ENCODE measurements at places on chromosomes 3 and 15. TPM values are rescaled to one million over a fixed set of nuclear protein-coding genes. Genes with fewer than 3 reads are reported as not detected.

DNA sequence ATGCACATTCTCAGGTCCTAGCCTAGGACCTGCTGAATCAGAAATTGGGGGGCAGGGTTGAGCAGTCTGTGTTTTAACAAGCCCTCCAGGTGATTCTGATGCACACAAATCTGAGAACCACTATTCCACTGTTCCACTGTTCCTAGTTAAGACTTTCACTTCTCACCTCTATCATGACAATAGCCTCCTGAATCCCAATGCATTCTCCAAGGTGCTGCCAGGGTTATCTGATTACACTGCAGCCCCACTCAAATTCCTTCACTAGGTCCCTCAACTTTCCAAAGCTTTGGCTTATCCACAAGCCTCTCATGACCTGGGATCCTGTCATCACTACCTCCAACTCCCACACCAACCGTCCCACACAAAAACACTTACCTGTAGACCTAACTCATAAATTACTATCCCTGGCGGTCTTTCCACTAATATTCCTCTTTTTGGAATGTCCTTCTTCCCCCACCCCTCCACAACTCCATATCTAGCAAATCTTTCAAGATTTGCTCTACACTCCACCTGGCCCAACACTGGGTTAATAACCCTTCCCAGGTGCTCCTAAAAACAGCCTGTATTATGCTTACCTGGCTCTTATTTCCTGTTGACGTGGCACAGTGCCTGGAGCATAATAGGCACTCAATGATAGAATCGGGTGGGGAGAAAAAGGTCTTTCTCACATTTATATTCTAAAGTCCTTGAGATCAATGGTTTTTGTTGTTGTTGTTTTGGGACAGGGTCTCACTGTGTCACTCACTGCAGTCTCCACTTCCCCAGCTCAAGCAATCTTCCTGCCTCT is 27.2 kb downstream of the TBL1XR1 start:
- H3K27ac ChIP-seq = peak overlapping the region; percentile 2
- DNase-seq = no peak
- no peak overlapping the region for H3K4me3 ChIP-seq
- H3K4me1 ChIP-seq = peaks cover 3% of the 10 kb centered on the region

GRCh38 chr15:88622605-88622975 is 1.4 kb downstream of the AEN start:
- H3K27ac ChIP-seq = no peak overlapping the region
- H3K4me1 ChIP-seq = peaks cover 5% of the 10 kb centered on the region
- no peaks in the 10 kb centered on the region for H3K27me3 ChIP-seq
- H3K4me3 ChIP-seq = peak overlapping the region; percentile 65
- H3K36me3 ChIP-seq = peaks cover 10% of the 10 kb centered on the region

DNA sequence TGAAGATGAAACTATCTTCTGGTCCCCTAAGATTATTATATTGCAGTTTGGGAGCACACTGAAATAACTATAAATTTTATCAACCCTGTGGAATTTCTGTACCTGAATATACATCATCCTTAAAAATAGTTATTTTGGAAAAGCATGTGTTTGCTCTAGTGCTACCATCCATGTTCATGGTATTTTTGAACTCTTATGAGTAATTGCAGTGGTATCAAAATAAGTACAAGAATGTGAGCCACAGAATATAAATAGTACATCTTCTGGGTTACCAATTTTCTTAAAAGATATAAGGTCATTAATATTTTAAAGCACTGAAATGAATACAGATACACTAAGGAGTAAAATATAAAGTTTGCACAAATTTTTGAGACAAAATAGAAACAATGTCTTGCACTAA is 206.5 kb downstream of the CBLB start:
- DNase-seq = no peak
- H3K27me3 ChIP-seq = no peaks in the 10 kb centered on the region
- no peak overlapping the region for H3K4me3 ChIP-seq

The PRTG gene
- total RNA-seq = 93.8 TPM

The FOXB1 gene
- total RNA-seq = not detected

Measured in cardiac muscle cell (in vitro differentiated cells and primary cell).